CD8-positive, alpha-beta T cell (primary cell): ENCODE measurements at places on chromosomes 7 and 10.

DNA sequence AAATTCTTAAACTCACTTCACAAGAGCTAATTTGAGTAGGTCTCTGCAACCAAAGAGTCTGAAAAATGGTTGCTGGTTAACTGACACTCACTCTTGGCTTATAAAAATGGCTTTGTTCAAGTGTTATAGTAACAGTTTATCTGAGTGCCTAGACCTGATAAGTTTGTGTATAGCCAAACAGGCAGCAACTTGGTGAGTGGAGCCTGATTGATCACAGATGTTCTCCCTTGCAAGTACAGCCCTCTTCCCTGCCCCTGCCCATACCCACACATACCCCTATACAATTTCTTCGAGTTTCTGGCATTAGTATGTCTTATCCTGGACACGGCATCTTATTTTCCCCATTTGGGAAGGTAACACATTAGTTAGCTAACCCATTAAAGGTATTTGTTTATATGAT lies 149.5 kb downstream of the SLC16A9 start:
- DNase-seq: no peak

GRCh38 chr10:42802876-42803275 lies 20.3 kb downstream of the BMS1 start:
- no peak for DNase-seq

- no peak for DNase-seq
Measured at GRCh38 chr7:47604496-47604890, 22.6 kb upstream of the TNS3 start.

DNA sequence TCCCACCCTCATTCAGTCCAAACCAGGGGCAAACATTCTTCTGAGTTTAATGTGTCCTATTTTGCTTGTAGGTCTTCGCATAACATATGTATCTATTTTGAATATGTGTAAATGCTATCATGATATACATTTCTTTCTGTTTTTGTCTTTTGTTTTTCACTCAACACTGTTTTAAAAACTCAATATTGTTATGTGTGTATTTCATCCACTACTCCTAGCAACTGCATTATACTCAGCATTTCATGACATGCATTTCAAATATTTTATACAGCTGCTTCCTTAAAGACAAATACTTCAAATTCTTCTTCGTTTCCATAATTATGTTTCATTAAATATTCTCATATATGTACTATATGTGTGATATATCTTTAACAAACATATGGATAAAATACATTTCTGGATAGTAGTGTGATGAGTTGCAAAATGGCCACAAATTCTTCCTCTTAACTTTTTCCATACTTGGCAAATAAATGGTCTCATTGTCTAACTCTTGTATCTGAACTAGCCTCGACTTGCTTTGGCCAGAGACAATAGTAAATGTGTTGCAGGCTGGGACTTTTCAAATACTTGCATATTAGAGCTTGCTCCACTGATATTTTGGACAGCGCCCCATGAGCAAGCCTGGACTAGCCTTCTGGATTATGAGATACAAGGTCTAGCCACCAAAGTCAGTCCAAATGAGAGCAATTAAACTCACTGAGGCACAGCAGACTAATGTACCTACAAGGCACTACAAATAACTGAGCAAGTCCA lies 539.7 kb upstream of the KCND2 start:
- DNase-seq: no peak

- DNase-seq: no peak
Measured at GRCh38 chr7:95342642-95343307, 18.4 kb upstream of the PON1 start.

DNA sequence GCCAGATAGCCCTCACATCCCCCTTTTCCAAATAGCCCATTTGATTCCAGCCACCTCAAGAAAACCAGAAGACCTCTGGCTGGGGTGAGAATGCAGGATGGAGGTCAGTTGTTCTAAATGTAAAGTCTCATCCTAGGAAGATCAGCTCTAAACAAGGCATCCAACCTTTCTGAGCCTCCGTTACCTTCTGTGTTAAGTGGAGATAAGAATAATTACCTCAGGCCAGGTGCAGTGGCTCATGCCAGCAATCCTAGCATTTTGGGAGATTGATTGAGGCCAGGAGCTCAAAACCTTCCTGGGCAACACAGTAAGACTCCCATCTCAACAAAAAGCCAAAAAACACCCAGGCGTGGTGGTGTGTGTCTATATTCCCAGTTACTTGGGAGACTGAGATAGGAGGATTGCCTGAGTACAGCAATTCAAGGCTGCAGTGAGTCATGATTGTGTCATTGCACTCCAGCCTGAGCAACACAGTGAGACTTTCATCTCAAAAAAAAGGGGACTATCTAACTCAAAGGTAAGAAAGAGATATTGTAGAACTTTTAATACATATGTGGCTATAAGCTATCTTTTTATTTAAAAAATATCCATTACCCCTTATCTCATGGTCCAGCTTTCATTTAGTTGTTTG lies 43.5 kb downstream of the PRTFDC1 start:
- DNase-seq: no peak

DNA sequence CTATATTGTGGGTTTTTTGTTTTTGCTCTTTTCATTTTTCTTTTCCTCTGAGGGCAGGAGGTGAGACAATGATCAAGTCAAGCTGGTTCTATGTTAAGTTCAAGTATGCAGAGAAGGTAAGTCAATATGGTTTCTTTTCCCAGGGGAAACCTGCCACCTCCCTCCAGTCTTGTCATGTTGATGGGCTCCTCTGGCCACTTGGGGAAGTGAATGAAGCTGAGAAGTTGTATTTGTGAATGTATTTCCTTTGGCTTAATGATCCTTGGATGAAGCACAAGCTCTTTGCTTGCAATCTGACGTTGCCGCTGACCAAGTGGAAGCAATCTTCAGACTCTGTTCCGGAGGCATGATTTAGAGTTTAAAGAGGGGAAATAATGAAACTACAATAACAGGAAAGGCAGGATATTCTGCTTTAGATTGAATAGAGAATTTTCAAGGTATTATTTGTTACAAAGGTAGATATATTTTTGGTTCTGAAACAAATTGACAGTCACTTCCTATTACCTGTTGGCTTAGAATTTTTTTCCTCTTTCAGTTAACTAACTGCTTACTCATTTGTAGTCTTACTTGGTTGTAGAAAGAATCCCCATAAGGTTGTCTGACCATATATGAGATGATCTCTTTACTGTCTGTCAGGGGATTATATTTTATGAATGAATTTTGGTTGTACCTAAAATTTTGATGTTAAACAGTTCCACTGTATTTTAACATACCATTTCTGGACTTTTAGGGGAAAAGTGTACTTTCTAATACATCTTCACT lies 369.6 kb downstream of the AUTS2 start:
- DNase-seq: no peak
